ENCODE measurements at places on chromosomes 11 and 22.

DNA sequence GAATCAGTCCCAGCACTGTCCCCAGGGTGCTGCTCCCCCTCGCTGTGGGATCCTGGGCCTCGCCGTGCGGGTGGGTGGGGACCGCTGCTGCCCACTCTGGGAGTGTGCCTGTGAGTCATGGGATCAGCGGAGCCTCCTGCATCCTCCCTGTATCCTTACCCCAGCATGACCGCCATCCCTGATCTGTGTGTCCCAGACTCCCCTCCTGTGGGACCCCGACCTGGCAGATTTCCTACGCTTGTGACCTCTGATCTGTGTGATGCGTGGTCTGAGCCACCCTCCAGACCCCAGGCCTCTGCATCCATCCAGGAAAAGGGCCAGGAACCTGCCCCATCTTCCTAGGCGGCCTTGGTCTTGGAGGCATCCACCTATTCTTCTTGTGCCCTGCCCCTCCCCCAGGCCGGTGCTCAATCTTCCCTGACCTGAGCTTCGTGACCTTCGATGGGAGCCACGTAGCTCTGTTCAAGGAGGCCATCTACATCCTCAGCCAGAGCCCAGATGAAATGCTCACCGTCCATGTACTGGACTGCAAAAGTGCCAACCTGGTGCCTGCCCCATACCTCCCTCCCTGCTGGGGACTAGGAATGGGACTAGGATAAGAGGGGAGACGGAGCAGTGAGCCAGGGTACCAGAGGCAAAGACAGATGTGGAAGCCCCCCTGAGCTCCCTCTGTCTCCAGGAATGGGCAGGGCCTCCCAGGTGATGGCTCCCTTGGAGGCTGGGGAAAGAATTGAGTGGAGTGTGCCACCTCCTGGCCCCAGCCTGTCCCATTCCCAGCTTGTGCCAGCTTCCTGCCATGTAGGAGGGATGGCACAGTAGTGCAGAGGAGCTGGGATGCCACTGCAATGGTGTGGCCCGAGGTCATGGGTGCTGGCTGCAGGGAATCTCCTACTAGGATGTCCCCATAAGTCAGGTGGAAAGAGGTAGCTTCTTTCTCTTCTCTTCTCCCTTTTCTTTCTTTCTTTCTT is 65.4 kb downstream of the OTOG start:
- no peak for DNase-seq

DNA sequence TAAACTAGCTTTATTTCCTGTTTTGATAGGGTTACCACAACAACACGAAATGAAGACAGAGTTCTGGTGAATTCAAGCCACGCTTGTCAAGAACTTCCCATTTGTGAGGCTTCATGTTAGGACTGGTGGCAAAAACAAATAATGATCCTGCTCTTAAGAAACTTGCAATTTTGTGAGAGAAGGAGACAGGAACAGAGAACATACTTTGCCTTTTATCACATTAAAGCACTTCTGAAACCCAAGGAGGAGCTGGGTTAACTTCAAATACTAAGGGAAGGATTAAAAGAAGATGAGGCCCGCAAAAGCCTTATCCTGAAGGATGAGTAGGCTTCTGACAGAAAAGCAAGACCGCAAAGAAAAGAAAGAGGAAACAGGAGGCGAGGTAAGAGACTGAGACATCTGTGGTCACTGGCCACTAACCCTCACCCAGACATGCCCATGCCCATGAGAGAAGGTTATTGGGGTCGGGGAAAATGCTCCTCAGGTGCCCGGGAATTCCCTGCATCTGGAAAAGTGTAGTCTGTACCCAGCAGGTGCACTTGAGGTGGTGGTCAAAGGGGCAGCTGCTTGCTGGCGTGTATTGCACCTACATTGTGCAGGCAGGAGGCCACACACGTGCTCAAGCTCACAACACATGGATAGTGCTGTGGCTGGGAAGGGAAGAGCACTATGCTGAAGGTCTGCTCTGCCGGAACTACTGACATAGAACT is 50.5 kb downstream of the MAPK1 start:
- peak; percentile 25 for DNase-seq

- DNase-seq, result no peak
Measured at GRCh38 chr11:7098235-7098832, 9.5 kb downstream of the RBMXL2 start.

DNA sequence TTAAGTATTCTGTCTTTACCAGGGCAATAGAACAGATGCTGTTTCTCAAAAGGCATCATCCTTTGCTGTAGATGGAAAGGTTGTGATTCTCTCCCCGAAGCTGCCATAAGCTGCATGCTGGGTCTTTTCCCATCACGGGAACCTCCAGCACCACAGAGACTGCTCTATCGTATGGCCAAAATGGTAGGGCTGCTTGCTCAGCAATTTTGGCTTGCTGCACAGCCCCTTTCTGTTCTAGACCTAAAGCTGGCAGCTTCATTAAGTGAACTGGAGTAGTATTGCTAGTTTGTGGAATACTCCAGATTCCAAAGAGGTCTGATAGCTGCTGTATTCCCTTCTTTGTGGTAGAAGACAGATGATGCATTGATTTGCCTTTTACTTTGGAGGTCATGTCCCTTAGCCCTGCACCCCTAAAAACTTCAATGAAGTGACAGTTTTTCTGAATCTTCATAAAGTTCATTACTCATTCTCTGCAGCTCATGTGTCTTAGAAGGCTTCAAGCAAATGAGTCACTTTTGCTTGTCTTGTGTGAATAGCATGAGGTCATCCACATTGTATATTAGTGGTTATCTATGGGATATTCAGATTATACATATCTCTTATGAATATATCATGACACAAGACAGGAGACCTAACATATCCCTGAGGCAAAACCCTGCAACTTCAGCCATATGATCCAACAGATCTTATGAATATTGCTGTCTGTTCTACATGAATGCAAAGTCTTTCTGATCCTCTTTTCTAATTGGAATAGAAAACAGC is 245.3 kb downstream of the FAM76B start:
- DNase-seq, result no peak

GRCh38 chr22:28430466-28431025 is 249.1 kb downstream of the TTC28 start:
- no peak for DNase-seq

- no peak for DNase-seq
Measured at GRCh38 chr11:120517390-120517761, 5.8 kb downstream of the GRIK4 start.

DNA sequence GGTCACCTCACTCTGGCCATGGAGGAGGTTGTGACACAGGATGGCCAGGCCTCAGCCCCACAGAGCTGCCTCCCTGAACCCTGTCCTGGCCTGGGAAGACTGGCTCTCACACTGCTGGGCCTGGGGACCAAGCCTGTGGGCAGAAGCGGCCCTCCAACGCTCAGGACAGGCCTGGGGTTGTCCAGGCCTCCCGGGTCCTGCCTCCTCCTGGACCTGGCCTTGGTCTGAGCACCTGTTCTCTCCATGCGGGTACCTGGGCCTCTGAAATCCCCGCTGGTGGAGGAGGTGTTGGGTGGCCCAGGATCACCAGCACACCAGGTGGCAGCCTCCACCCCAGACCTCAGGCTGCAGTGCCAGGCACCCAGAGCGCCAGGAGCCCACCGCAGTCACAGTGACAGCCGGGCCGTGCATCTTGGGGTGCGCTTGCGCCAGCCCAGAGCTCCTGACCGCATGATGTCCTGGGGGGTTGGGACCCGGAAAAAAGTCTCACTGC is 16.1 kb upstream of the PIM3 start:
- DNase-seq, result no peak

DNA sequence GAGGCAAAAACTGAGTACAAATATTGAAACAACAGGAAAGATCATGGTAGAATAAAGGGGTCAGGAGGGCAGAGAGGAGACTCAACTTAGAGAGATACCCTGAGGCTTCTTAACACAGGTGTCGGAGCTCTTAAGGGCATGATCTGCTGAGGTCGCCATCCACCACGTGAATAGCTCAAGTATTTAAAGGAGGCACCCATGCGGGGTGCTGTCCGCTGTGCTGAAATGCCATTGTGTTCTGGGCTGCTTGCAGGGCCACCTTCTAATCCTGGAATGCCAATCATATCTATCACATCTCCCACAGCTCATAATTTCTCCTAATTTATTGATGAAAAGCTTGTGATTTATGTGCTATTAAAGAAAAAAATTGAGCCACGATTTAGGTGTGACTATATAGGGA is 90.2 kb downstream of the SEZ6L start:
- no peak for DNase-seq
